ENCODE measurements at places on chromosomes 4 and X.

DNA sequence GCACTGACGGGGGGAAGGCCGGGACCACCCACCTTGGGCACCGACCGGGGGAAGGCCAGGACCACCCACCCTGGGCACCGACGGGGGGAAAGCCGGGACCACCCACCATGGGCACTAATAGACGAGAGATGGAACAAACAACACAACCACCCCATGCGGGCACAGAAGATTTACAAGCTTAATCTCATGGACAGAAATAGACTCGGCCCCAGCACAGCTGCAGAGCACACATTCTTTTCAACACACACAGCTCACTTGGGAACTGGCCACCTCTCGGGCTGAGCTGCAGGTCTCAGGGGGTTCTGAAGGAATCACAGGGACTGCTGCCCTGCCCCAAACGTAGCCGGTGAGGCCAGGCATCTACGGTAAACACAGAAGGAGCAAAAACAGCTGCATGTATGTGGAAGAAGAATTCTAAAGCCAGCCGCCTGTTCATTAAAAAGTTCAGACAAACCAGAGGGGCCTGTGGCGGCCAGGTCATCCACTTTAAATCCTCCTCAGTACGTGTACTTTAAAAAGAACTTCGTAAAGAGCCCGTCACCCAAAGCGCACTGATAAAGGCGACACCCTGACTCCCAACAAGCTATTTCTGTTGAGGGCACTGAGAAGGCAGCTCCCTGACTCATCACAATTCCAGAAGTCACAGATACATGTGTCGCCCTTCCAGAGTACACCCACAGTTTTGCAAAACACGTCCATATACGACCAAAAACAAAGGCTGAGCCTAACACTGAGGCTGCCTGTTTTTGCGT lies 17.7 kb downstream of the PPP2R3B start:
- DNase-seq, result no peak

GRCh38 chr4:39898015-39898414 lies 79.7 kb downstream of the PDS5A start:
- no peak for DNase-seq

GRCh38 chr4:10226756-10227155 lies 110.2 kb upstream of the WDR1 start:
- DNase-seq, result no peak

- DNase-seq, result no peak
Measured at GRCh38 chr4:7516096-7516772, 81.5 kb upstream of the PSAPL1 start.

DNA sequence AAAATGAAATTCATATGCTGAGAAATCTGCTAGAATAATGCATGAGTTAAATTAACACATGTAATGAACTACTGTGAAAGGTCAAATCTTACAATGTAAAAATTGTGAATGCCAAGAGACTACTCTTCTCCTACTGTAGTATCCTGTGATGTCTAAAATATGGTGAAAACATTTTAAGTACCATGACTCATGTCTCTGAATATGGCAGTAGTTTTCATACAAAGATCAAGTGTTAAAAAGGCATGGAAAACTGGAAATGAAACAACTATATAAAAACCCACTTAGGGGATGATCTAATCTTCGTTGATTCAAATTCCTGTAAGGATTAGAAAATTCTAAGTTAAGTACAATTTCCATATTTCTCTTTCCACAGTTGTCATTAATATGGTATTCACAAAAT lies 221.3 kb downstream of the PPP3CA start:
- DNase-seq, result no peak

- peak; percentile 97 for DNase-seq
Measured at GRCh38 chr4:156949373-156949814, 22.2 kb downstream of the PDGFC start.

GRCh38 chr4:109155084-109155483 lies 147.4 kb downstream of the COL25A1 start:
- no peak for DNase-seq

DNA sequence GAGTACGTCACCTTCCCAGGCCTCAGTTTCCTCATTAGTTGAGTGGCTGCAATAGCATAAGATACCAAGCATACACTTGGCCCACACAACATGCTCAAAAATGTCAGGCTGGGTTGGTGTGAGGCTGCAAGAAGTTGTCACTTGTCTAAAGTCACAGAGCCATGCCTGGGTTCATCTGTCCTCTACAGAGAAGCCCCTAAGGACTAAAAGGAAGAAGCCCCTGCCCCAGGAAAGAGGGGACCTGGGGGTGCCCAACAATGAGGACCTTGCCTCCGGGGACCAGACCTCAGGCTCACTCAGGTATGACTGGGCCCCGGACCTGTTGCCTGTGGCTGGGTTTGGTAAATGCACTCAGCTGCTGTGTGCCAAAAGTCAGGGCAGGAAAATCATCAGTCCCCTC lies 82.7 kb downstream of the CRMP1 start:
- DNase-seq, result no peak

GRCh38 chr4:102454981-102455685 lies 46.0 kb upstream of the NFKB1 start:
- DNase-seq, result no peak

DNA sequence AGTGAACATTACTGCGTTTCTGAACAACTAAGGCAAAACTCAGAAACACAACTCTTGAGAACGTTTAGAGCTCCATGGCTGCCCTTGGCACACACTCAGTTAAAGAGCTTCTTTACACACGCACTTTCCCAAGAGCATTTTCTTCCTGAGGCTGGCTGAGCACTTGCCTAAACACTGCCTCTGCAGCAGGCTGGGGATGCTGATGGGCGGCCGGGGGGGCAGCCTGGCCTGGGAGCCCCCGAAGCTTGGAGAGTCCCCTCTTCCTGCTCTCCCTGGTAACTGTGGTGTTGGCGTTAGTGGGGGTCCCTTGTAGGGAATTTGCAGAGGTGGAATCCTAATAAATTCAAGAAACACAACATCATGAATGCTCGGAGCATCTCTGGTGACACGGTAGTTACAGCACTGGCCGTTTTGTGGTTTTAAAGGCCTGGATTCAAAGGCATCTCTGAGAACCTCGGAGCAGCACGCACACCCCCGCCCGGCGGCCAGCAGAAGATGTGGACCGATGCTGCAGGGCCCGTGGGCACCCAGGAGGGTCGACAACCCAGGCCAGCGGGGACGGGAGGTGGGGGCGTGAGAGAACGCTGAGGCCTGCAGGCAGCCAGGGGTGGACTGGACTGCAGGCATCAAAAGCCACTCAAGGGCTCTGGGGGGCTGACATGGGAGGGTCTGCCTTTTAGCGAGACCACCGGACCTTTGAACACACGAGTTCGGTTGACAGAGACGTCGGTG lies 45.4 kb downstream of the FGFRL1 start:
- DNase-seq, result no peak

- peak; percentile 15 for DNase-seq
Measured at GRCh38 chr4:42396752-42397634, at the start of gene SHISA3. TSS of gene SHISA3 (plus strand) at chr4:42397488. CDS start at chr4:42398057, 569 bp downstream.

- peak; percentile 36 for DNase-seq
Measured at GRCh38 chr4:52234561-52235440, 183.7 kb downstream of the SPATA18 start.

- DNase-seq, result peak; percentile 22
Measured at GRCh38 chr4:173135241-173135847, 33.3 kb upstream of the GALNT7 start.

DNA sequence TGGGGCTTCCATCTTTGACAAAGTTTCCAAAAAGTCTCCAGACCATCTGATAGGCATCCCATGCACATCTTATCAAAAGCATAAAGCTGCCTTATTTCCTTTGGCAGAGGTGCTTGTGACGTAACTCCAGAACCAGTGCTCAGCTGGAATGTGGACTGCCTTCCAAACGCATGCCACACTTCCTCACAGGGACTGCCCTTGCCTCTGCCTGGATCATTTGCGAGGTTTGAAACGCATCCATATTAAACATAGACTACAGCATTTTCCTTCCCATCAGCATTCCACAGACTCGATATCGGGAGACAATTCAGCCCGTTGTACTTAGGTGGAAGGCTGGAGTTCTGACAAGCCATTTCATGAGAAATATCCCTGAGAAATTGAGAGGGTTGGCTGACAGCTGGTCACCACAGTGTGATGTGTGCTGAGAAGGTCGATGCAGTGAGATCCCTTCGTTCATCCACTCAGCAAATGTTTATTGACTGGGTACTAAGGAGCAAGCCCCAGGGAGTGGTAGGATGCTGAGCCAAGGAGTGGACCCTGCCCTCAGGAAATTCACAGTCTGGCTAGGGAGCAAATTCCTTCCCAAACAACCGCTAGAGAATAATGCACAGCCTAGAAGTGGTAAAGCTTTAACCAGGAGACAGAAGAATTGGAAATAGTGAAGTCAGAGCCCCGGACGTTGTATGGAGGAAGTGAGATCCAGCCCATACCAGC lies 376.0 kb downstream of the BCOR start:
- no peak for DNase-seq

DNA sequence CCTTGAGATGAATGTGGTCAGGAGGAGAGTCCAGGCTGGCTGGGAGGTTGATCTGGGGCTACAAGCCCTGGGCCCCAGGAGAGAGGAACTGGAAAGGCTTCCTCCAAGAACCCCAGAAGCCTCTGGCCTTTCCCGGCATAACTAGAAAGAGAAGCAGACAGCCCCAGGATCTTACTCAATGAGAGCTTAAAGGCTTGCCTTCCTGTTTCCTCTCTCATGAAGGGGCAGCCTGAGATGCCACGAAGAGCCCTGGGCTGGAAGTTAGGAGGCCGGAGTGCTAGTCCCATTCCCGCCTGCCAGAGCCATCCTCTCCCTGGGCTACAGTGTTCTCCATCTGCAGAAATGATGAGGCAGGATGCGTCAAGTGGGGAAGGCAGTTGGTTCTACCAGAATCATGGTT lies 20.1 kb upstream of the XPNPEP2 start:
- no peak for DNase-seq

- no peak for DNase-seq
Measured at GRCh38 chr4:128859887-128860677, 50.6 kb downstream of the JADE1 start.

Data from ACHN (cell line).